ENCODE measurements at places on chromosomes 3 and 15.
A peak's percentile ranks its signal among the peaks of the same experiment; 100 is the strongest.

DNA sequence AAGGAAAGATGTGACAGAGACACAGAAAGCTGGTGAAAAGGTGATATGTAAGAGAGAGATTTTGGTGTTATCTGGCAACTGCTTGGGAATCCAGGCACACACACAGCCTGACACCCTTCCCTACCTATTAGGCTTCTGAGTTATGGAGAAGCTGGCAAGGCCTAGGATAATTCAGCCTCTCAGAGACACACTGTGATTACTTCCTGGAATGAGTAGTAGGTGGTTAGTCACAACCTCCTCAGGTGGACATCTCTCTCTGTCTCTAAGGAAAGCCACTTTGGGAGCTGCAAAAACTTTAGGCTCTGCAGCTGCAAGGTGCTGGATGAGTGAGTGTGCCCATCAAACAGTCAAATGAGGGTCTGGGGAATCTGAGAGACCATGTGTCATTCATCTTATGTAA, 201.9 kb downstream of the PDCD6IP start:
- DNase-seq: no peak

- peak; percentile 70 for DNase-seq
These were observed 5.5 kb downstream of the PAQR5 start for GRCh38 chr15:69304182-69304545.

GRCh38 chr3:107142171-107142570, 235.1 kb upstream of the CCDC54 start:
- DNase-seq: no peak

GRCh38 chr15:73282567-73283365, 86.0 kb downstream of the HCN4 start:
- DNase-seq: no peak

GRCh38 chr3:194276768-194277103, 74.4 kb downstream of the CPN2 start:
- DNase-seq: no peak

DNA sequence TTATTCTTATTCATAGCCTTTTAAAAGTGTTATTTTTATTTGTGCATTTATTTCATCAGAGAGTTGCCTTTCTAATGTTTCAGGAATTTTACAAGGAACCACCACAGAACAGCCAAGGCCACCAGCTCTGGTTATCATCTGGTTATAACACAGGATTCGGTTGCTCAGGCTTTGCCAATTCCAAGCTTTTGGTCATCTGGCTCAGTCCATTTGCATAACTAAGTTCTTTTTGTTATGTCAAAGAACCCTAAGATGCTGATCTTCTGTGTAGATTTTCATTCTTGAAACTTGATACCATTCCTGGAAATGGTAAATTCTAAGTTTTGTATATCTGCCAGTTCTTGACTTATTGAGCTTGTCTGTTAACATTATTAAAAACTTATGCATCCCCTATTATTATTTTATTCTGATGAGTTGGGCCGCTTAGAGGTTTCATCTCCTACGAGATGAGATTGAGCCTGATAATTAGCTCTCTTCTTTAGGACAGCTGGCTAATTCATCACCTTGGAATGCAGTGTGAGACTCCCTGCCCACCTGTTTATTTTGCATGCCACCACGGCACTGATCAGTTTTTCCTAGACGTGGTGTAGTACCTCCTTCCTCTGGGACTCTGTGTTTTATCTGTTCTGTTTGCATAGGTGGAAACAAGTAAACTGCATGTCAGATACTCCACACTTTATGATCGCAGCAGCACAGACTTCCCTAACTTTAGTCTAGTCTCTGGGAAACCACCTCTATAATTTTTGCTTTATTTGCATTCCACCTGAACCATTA, 264.8 kb downstream of the SLCO3A1 start:
- peak; percentile 46 for DNase-seq

GRCh38 chr3:187618722-187619121, 51.5 kb downstream of the SST start:
- no peak for DNase-seq

- DNase-seq: no peak
These were observed 300.2 kb upstream of the SLCO3A1 start for GRCh38 chr15:91553196-91553854.

GRCh38 chr3:62940771-62941563, 65.8 kb upstream of the CADPS start:
- DNase-seq: peak; percentile 96

DNA sequence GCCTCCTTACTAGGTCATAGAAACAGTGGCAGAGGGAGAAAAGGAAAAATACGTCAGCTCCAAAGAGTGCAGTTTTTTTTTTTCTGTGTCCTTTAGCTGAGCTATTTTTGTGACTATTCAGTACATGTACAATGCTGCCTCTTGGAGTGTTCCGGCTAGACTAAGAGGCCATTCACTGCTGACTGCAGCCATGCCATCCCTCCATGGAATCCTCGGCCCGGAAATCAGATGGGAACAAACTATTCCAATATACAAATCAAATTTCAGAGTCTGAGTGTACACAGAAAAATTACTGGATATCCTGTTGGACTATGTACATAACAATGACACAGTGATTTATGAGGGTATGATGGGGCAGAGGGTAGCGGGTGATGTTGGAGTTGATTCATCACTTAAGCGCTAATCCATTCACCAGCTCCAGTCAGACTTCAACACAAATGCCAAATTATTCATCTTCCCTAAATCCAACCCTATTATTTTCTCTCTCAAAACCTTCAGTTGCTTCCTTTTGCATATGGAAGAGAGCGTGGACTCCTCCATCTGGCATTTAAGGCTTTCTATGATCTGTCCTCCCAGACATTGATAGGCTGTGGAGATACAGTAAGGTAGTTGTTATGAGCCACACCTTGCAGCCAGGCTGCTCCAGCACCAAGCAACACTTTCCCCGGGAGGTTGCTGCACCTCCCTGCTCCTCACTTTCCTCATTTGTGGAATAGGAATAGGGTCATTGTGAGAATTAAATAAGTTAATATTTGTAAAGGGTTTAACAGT, 109.1 kb downstream of the LPP start:
- DNase-seq: peak; percentile 90

- DNase-seq: peak; percentile 66
These were observed 9.6 kb upstream of the CTDSPL start for GRCh38 chr3:37852097-37852496.

GRCh38 chr3:159859424-159859823, 129.2 kb upstream of the IL12A start:
- no peak for DNase-seq

DNA sequence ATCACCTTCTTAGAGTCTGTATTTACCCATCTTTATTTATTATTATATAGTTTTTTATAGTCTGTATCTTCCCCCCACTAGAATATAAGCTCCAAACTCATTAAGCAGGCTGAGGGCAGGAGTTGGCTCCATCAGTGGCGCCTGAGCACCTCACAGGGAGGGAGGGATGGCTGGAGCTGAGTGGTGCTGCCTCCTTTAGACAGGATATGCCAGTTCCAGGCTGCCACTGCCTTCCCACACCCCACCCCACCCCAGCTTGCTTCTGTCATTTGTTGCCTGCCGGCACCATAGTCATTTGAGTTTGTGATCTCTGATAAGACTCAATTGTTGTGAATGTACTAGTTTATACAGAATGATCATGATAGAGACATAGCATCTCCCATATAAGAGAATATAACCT, 85.5 kb downstream of the KLHL25 start:
- no peak for DNase-seq

DNA sequence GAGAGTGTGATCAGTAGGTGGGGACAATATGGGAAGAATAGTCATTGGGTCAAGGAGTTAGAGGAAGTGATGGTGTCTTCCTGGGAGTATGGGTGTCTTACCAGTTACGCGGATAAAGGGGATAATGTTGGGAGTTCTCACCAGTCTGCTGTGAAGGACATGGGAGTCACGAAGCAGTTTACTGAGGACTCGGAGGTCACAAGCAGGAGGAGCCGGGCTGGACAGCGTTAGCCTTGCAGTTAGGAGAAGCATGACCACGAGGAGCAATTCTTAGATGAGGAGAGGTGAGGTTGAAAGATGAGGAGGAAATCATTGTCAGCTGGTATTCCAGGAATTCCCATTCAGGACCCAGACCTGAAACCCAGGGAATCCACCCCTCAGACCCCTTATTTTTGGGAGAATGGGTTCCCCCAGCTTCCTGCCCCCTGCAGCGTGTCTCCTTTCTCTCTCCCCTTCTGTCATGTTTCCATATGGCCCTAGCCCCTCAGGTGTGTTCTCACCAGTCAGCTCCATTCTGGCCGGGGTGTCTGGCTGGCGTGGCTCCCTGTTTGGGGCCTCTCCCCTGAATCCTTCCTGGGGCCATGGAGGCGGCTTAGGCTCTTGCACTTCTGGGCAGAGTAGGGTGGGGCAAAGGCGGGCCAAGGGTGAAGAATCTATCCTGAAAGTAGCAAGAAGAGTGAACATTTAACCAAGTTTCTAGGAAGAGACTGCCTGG, 2.1 kb downstream of the THPO start:
- no peak for DNase-seq

DNA sequence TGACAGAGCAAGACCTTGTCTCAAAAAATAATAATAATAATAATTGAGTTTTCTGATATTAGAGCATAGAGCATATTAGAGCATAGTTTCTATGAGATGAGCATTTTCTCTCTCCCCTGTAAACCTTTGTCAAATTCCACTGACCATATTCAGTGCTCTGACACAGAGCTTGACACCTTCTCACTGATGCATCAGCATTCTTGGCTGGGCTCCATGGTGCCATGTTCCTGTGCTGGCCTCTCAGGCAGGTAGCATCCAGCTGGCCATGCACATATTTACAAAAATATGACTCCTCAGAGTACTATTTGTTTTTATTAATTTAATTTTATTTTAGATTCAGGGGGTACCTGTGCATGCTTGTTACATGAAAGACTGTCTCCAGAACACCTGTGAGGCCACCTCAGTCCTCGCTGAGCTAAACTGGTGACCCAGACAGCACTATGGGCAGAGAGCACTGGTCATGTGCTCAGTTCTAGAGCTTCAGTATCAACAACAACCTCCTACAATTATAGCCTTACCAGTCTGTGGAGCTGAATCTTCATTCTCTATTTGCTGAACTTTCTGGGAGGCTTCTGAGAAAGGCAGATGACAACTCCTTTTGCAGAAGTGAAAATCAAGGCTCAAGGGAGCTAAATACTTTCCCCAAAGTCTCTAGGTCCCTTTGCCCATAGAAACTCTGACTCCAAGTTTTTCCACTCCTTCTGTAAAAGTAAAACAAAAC, 21.6 kb upstream of the SLC28A2 start:
- DNase-seq: no peak

- DNase-seq: peak; percentile 5
These were observed 94.3 kb upstream of the GADL1 start for GRCh38 chr3:30988769-30989168.

GRCh38 chr3:59996056-59996455, 946.2 kb upstream of the CFAP20DC start:
- peak; percentile 53 for DNase-seq

- DNase-seq: no peak
These were observed 35.2 kb downstream of the FAM81A start for GRCh38 chr15:59473226-59473625.

GRCh38 chr3:153951276-153951675, 169.9 kb upstream of the ARHGEF26 start:
- no peak for DNase-seq

DNA sequence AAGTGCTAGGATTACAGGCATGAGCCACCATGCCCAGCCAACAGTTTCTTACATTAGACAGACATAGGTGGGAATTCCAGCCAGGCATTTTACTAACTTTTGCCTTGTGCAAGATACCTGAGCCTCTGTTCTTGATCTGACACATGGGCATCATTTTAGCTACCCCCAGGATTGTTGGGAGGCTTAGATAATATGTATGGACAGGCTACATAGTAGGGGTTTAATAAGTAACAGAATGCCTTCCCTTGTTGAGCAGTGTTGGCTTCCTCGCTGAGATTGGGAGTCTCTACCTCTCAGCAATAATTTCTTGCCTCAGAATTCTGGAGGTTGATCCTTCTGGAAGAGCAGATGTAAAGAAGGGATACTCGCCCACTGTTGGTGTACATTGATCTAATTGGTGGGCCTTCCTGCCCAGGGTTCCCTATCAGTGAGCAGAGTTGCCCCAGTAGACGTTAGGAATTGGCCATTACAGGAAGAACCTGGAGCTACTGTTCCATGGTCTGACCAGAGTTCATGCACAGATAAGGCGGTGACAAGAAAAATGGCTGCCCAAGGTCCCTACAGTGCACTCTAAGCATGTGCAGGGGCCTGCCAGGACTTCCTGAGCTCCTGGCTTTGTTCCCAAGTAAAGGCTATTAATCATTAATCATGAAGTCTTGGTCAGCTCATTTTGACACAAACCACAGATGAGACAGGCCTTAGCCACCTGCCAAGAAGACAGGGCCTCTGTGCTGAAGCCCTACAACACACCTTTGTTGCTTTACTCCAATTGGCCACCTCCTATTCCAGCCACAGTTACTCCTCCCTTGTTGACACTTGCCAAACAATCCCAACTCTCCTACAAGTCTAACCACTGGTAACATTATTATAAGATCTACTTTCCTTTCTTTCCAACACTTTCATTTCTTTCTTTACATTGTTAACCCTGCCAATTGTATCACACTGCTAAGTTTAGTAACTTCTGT, 5.0 kb upstream of the IL17RE start:
- peak; percentile 60 for DNase-seq

DNA sequence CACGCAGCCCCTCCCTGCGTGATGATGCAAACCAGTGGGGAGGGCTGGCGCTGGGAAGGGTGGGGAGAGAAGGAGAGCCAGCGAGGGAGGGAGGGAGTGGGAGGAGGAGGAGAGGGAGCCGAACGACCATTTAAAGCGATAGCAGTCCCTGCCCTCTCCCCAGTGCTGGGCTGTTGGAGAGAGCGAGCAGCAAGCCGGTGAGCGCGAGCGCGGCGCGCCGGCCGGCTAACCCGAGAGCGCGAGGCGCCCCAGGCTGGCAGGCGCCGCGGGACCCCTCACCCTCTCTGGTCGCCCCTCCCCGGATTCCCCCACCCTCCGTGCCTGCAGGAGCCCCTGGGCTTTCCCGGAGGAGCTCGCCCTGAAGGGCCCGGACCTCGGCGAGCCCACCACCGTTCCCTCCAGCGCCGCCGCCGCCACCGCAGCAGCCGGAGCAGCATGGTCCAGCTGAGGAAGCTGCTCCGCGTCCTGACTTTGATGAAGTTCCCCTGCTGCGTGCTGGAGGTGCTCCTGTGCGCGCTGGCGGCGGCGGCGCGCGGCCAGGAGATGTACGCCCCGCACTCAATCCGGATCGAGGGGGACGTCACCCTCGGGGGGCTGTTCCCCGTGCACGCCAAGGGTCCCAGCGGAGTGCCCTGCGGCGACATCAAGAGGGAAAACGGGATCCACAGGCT, at the start of gene GRM7:
Gene GRM7 (plus strand): TSS at position 162 of the 671 bp plus-strand sequence.
- DNase-seq: peak; percentile 36

DNA sequence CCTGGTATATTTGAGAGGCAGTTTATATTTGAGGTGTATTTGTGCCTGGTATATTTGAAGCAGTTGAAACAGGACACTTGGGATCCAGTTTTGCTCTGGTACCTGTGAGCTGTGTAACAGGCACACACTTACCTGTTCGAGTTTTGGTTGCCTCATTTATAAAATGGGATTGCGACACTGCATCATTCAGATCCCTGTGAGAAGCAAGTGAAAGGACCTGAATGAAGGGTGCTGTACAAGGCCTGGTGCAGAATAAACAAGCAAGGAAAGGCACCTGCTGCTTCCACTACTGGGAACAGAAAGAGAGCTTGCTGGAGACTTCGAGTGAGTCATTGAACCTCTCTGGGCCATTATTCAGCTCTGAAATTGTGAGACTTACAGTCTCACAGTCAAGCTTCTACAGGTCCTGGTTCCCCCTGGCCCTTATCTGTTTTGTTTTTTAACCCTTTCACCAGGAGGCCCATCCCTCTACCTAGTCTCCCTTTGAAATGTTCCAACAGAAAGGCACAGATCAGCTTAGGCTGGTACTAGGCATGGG, 11.5 kb downstream of the FETUB start:
- DNase-seq: no peak

Measured in fibroblast of upper back skin (primary cell).